ENCODE measurements at places on chromosomes 6 and 20. TPM values are rescaled to one million over a fixed set of nuclear protein-coding genes. Genes with fewer than 3 reads are reported as not detected.

Gene AGPAT4
- 8.4 TPM for polyA plus RNA-seq

Gene YIPF3
- polyA plus RNA-seq = 138 TPM

Gene SRMS
- 0.10 TPM for polyA plus RNA-seq

DNA sequence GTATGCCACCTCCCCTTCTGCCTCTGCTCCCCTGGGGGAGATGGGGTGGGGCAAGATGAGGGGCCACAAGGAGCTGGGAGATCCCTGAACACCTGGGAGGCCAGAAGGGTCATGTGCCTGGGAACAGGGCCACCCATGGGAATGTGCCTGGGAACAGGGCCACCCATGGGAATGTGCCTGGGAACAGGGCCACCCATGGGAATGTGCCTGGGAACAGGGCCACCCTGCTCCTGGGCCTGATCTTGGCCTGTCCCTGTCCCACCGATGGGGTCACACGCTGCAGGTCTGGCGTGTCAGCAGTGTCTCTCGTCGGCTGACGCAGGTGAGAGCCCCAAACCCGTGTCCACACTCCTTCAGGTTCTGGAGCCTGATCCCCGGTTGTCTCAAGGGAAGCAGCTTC is 4.4 kb downstream of the RGS19 start:
- DNase-seq = no peak

DNA sequence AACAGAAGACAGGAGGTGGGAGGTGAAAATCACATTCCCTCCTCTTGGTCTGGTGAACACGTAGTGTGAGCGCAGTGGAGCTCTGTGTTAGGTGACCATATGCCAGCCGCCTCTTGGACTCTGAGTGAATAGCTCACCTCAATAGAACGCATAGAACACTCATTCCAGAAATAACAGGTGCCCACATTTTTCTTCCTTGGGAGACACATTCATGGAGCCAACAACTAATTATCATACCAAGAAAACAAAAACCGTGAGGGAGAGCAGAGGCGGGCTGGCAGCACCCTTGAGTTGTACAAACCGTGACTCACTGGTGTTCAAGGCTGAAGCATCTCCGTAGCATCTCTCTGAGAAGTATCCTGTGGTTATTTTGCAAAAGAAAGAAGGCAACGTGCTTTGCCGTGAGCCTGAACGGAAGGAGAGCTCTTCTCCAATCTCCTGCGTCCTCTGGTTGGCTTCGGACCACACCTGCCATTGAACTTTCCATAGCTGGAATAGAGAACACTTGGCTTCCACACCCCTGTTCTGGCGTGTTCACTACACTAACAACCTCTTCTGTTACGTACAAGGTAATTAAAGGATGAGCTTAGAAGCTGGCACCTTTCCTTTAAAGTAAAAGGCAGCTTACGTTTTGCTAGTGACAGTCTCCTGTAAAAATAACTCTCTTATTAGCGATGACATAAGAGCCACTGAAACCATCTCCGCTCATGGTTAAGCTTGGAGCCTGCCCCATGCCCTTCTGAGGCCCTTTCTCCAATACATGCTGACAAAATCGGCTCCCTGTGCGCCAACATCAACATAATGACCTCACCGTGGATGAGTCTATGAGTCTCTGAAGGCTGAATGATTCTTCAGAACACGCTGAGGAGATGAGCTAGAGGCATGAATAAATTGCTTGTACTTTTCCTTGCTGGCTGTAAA is 30.2 kb upstream of the SGK1 start:
- DNase-seq = peak; percentile 28

DNA sequence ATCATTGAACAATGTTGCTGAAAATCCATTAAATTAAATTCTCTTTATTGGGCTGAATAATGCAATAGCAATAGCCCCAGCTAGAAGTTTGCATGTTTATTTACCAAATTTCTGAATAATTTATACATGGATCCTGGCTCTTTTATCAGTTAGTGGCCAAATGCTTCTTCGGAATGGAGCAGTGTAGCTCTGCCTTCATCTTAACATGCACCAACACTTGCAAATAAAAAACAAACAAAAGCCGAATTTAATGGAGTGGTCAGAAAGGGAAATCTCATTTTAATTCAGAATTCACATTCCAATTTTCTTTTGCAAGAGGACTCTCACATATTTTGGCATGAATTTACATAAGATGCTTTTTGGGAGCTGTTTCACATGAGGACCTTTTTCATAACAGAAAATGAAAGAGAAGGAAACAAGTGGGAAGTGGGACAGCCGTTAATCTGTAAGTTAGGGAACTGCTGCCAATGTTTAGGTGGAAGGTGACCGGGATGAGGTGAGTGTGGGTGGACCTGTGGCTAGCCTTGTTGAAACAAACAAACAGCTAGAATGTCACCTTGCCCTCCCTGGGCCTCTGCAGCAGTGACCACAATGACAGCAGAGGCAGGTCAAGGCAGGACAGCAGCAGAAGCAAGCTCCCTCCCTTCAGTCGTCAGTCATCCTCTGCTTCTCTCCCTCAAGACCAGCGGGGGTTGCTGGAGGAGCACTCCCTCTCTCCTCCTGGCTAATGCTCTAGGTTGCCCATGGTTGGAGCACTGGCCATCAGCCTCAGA is 73.2 kb downstream of the INSM1 start:
- no peak for DNase-seq

- DNase-seq = peak; percentile 69
Observed at GRCh38 chr6:145147981-145148749, 587.2 kb downstream of the EPM2A start.

DNA sequence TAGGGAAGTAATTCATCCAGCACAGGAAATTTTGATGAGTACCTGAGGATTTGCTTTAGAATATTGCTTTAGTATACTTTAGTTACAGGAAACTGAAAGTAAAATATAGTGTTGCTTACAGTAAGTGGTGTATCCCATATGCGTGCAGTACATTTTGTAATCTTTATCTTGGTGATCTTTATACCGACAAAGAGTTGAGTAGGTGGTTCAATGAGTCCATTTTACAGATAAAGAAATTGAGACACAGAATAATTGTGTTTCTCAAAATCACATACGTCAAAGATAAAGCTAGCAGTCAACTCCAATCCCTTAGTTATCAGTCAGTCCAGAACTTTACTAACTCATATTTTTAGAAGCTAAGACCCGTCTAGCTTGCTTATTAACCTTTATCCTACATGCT is 65.8 kb upstream of the E2F3 start:
- no peak for DNase-seq

DNA sequence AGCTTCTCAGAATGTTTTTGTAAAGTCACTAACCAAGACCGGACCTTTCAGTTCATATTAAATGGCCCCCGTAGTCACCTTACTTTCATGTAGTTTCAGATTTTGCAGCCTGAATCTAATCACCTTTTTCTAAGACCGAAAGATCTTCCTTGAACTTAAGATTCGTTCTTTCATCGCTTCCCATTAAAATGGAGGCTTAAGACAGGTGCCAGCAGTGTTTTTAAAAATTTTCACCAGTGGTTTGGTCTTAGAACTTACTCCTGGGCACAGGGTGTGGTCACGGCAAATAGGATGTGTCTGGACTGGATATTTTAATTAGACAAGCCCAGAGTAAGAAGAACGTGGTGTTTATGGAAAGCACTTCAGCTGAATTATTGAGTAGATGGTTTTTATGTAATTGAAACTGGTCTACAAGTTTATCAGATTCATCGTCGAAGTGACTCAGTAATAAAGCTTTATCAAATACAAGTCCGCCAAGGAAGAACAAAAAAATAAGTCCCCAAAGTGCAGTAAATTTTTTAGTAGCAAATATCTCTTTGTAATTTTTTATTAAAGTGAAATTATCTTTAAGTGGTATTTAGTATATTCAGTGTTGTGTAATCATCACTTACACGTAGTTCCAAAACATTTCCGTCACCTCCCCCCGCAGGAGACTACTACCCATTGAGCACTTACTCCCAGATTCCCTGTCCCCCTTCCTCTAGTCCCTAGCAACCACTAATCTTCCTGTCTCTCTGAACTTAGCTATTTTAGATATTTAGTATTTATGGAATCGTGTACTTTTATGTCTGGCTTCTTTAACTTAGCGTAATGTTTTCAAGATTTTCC is 868 bp downstream of the SRSF3 start:
- no peak for DNase-seq

DNA sequence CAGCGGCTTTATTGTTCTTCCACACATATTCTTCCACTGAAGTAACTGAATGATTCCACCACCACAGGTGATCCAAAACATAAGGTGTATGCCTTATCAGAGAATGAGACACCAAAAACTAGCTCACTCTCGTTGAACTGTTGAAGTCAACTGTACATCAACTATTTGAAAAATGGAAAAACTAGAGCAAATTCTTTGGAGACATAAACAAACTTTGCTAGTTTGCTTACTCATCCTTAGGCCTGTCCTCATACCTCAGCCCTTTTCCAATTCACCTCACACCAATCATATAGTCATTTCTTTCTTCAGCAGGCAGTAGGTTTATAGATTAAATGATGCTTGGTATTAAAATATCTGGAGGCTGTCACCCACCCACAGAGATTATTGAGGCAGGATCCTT is 77.1 kb upstream of the RNF217 start:
- no peak for DNase-seq

DNA sequence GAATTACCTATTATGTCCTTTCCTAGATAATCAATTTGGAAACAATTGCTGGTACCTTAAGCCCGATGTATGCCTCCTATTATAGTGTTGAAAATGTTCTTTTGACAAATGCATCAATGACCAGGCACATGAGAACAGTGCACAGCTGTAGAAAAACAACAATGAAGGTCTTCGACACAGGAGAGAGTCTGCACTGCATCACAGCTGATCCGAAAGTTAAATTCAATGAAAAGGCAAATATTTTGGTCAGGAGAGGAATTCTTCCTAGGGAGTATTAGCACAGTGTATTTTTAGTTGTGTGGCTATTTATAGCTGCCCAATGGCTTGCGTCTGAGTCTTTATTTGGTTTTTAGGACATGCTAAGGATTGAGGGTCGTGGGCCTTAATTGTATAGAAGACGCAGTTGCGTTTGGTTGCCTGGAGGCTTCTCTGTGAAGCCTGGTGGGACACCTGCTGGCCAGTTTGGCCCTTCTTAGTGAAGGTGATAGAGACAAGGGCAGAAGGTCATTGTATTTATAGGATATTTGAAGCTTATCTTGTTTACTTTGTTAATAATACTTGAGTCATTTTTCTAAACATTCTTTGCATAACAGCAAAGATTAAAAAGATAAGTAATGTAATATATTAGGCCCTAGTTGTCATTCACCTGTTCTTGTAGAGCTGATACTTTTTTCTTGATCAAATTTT is 72.3 kb downstream of the CDYL start:
- DNase-seq = no peak

DNA sequence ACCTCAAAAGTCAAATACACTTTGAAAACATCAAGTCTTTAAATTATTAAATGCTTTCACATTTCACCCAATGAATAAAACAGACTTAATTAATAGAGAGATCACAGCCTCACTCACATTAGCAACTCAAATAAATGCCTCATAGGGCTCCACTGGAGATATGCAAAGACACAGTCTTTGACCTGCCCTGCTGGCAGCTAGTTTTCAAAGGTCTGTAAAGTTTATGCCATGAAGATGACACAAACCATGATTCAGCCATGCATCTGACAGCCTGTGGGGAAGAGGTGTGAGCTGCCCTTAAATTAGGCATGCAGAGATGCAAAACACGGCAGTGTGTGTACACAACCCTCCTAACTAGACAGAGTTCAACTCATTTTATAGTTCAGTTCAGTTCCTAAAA is 83.6 kb downstream of the PAK5 start:
- DNase-seq = no peak

DNA sequence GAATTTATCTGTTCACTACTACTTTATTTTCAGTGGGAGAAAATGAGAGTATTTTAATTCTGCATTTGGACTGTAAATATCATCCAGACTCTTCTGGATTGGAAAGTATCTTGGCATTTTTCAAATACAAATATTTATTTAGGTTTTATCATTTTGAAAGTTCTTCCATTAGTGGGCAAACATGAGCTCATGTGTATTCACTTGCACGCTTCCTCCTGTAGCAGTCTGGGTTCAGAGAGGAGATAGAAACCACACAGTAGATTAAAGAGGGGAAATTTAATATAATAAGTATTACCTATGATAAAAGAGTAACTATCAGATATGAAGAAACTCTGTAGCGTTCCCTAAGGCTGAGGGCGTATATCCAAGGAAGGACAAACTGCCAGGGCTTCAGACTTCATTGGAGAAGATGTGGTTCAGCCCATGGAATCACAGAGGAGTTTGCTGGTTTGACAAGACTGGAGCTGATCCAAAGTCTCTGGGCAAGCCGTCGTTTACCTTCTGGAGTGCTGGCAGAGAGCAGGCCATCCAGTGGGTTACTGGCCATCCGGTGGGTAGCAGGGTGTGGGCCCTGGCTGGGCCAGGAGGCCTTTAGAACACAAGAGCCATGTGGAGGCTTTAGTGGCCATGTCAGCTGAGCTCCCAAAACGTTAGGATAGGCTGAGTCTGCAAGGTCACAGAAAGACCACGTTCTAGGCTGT is 44.3 kb downstream of the KCNS1 start:
- DNase-seq = no peak

- DNase-seq = no peak
Observed at GRCh38 chr6:12010635-12011275, 1.4 kb upstream of the HIVEP1 start.

All from keratinocyte (primary cell).